ENCODE measurements at places on chromosomes 12 and 14.

GRCh38 chr14:59931237-59931636 lies 11.3 kb downstream of the LRRC9 start:
- no peak for DNase-seq

GRCh38 chr12:130860311-130860710 lies 11.6 kb upstream of the RAN start:
- no peak for DNase-seq

DNA sequence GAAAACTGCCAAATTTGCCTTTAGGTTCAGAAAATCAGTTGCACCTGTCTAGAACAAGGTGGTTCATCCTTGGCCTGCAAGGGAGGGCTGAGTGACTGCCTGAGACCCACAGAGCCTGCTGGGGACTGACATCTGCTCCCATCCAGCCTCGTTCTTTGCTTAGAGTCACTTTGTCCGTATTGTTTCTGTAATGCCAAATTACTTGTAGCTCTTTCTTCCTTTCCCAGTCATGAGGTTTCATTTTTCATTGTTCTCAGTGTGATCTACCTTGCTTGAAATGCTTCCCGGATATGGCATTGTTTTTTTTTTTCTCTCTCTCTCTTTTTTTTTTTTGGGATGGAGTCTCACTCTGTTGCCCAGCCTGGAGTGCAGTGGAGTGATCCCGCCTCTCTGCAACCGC lies 21.3 kb downstream of the TSPAN9 start:
- no peak for DNase-seq

- no peak for DNase-seq
Observed at GRCh38 chr12:47360771-47361388, 281.1 kb upstream of the AMIGO2 start.
